ENCODE measurements at places on chromosomes 2 and 18.

DNA sequence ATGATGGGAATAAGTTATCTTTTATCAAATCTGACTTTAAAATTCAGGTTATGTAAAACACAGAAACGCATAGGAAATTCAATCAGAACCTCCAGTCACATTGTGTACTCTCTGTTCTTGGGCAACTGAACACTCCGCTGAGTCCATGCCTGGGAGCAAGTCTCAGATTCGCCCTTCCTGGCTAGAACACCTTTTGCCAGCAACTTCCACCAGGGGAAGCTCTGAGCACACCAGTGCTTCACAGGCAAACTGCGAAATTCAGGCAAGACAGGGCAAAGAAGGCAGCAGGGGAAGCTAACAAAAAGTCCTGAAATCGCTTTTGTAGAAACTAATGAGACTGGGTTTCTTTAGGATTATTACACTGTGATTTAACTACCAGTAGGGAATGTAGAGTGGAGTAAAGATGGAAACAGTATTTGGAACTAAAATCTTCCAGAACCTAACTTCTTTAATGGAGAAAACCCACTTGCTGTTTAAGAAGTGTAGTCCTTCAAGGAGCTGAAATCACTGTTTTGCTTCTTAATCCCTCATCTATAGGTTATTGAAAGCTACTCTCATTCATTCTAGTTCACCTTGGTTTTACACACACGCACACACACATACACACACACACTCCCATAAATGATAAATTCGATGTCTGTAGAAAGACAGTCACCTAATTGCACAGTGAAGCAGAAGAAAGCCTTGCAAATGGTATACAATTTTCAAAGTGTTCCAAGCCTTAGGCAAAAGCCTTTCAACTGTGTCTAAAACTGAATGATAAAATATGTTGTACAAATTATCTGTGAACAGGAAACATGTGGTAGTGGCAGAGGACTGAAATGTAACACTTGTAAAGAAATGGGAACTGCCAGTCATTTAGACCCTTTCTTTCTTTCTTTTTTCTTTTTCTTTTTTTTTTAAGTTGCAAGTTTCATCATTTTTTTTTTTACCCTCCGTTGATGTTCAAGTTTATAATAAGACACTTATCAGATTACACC, 214.5 kb downstream of the TMEM182 start:
- no peak for DNase-seq

- DNase-seq, result no peak
Measured at GRCh38 chr18:8882632-8883408, 177.5 kb downstream of the MTCL1 start.

DNA sequence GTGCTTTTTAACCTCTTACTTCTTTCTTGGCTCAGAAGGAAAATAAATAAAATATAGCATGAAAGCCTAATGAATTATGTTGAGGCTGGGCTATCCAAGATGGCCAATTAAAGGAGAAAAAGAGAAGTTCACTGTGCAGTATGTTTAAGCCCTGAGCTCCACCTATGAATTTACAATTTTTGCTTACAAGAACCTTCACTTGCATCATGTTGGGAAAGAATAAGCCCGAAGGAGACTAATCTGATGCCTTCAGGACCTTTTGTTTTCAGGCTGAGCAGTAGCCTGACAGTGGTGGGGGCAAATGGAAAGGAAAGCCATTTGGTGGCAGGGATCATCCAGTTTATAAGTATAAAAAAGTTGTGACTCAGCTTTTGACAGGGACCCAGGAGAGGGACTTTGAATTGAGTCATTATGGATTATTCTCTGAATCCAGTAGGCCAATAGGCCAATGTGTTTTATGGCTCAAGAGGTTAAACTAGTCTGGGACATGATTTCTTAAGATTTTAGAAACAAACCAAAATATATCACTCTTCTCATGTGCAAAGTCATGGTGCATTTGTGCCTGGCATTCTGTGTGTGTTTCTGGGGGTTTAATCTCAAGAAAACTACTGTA, 56.9 kb downstream of the E2F6 start:
- DNase-seq, result no peak

GRCh38 chr2:108959401-108959800, 29.6 kb downstream of the EDAR start:
- no peak for DNase-seq

- DNase-seq, result no peak
Measured at GRCh38 chr2:191255756-191256312, 10.6 kb downstream of the MYO1B start.

GRCh38 chr2:43027097-43027873, 199.1 kb downstream of the ZFP36L2 start:
- DNase-seq, result no peak

GRCh38 chr2:233116946-233117345, 56.8 kb downstream of the INPP5D start:
- no peak for DNase-seq

GRCh38 chr2:137229834-137230233, 464.5 kb downstream of the THSD7B start:
- no peak for DNase-seq

GRCh38 chr2:20604951-20605381, 45.9 kb downstream of the HS1BP3 start:
- peak; percentile 65 for DNase-seq

DNA sequence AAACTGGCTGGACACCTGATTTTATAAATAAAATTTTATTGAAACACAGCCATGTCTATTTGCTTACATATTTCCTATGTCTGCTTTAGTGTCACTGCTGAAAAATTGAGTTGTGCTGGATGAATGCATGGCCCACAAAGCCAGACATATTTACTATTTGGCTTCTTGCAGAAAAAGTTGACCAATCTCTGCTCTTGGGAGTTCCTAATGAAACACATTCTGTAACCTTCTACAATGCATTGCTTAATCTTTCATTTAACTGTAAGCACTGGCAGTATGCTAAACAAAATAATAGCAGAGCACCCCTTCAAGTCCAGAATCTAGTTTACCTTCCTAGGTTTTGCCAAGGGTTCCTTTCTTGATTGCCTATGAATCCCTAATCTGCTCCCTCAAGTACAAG, 17.7 kb upstream of the SERPINB7 start:
- no peak for DNase-seq

DNA sequence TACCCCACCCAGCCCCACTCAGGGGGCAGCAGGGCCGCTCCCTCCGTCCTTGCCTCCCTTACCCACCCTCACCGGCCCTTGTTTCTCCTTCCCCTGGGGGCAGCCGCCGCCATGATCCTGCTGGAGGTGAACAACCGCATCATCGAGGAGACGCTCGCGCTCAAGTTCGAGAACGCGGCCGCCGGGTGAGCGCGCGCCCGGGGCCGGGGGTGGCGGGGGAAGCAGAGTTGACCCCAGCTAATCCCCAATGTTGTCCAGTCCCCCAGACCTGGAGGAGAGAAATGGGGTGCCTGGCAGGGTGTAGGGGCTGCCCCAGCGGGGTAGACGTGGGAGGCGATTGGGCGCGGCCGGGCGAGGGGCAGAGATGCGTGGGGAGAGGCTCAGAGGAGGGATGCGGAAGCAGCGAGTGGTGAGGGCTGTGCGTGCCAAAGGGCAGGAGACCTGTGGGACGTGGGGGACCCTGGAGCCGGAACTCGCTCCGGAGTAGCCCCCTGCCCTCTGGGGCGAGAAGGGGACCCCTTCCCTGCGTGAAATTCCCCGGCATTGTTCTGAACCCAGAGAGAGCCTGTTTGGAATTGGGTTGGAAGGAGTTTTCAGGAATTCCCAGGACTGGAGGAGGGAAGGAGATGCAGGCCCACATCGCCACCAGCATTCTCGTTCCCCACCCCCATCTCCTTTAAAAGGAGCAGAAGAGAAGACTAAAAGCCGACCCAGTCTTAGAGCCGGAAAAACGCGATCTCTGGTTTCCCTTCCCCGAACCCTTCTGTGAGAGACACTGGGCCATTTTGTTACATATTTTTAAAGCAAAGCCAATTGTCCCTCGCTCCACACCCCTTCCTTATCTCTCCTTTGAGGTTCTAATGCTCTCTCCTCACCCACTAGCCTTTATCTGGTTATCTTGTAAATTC, 625 bp downstream of the ARPC2 start:
- no peak for DNase-seq

DNA sequence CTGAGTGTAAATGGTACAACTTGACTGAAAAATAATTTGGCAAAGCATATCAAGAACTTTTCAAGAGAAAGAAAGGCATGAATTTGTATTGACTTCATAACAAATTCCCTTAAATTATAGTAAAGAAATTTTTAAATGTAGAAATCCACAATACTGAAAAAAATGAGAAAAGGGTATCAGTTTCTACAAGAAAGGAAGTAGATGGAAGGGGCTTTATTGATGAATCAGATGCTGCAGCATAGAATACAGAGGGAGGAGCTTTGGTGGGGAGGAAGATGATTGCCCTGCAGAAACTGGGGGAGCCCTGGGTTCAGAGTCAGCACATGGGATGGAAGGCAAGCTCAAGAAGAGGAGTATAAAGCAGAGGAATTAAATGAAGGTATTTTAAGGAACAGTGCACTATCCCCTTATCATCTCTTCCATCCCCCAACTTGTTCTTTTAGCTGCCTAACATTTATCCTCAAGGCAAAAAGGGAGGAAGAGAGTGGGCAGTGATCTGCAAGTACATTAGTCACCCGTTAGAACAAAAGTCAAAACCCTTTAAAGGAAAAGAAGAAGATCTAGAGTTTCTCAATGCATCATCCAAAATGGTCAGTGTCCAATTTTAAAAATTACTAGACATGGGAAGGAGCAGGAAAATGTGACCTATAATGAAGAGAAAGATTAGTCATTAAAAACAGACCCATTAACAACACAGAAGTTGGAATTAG, 77.7 kb downstream of the KCTD18 start:
- DNase-seq, result no peak

GRCh38 chr2:142605421-142605820, 272.0 kb upstream of the KYNU start:
- no peak for DNase-seq

GRCh38 chr2:224083638-224084037, 44.6 kb upstream of the SERPINE2 start:
- no peak for DNase-seq

DNA sequence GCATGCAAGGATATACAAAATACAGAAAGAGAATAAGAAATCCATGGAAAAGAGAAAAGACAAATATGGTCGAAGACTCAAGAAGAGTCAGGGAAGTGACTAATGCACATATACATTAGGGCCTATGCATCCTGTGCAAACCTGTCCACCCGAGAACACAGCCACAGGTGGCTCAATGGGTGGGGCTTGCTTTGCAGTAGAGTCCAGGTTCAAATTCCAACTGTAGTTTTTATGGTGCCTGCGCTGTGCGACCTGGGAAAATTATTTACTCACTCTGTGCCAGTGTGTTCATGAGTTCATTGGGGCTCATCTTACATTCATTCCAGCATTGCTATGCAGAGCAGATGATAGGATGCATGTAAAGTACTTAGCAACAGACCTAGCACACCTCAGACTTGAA, 244.7 kb downstream of the CTNNA2 start:
- DNase-seq, result no peak

- DNase-seq, result no peak
Measured at GRCh38 chr2:74149570-74150319, 2.0 kb upstream of the BOLA3 start.

- DNase-seq, result no peak
Measured at GRCh38 chr18:41905786-41906527, 49.1 kb upstream of the PIK3C3 start.

- DNase-seq, result no peak
Measured at GRCh38 chr2:36808386-36809068, 112.0 kb downstream of the VIT start.

DNA sequence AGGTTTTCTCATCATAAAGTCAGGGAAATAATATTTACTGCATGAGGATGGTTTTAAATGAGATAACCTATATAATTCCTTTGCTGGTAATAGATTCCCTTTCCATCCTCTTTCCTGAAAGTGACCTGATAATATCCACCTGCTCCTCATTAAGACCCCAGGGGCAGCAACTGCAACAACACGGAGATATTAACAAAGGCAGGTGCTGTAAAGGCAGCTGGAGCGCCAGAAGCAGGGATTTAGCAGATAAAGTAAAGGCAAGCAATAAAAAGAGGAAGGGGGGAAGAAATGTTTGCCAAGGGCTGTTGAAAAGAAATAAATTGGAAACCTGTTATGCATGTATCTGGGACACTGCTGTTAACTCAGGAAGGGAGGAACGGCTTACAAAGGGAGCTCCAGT, 472.6 kb upstream of the KLHL29 start:
- no peak for DNase-seq

DNA sequence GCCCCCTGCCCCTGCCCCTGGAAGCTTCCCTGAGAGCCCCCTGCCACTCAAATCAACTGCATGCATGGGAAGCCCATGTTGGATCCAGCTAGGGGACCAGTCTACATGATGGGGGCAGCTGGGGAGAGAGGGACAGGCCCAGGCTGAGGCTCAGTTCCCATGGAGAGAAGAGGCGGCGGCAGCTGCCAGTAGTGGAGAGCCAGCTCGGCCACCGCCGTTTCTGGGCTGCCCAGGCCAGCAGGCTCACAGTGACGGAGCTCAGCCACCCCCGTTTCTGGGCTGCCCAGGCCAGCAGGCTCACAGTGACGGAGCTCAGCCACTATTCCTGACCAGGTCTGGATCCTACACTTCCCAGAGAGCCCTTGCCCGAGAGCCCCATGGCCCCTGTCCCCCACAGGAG, 3.6 kb downstream of the MAB21L4 start:
- DNase-seq, result no peak

DNA sequence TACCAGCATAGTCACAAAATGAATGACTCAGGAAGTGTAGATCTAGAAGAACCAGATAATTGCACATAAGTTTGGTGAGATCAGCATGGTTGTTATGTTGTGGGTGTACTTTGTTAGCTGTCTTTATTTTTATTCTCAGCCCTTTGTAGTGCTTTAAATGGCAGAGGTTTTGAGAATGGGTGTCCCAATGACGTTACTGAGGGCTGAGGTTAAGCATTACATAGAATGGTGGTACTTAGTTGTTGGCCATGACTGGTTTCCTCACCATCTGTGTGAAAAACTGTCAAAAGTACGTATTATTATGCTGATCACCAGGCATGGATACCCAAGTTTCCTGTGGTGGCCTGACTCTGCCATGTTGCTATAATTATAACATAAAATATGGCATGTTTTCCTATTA, 165.8 kb downstream of the UBE2E3 start:
- no peak for DNase-seq

DNA sequence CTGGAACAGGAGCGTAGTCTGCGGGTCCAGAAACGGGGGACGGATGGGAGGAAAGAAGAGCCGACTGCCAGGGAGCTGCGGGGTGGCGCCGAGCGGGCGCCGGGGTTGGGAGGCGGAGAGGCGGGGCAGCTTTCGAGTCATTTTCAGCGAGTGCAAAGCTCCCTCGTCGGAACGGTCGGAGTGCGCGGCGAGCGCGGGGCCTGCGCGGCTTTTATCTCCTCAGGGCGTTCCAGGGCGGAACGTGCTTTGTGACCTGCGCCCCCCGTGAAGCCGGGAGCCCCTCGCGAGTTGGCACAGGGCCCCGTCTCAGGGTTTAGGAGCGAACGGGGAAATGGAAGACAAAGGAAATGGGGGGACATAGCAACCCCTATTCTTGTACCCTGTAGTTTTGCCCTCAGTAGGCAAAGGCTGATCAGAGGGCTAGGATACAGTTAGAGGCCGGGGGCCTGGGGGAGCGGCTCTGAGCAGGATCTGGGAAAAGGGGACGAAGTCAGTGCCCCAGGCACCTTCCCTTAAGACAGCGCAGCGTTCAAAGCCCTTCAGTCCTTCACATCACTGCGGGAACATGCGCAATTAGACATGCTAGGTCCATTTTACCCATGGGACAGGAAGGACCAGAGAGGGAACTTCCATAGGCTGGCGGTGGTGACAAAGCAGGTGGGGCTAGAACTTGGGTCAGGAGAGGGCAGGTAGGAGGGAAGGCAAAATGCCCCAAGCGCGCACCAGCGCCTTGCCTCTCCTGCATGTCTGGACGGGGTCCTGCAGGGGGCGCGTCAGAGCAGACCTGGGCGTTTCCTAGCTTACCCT, 60.1 kb upstream of the IL1RL1 start:
- no peak for DNase-seq

- no peak for DNase-seq
Measured at GRCh38 chr2:134582547-134582899, 136.3 kb downstream of the TMEM163 start.

Measured in AG09319 (cell line).